ENCODE measurements at places on chromosomes 5 and 9.

- no peak for DNase-seq
Observed at GRCh38 chr5:126348855-126349635, 74.2 kb upstream of the GRAMD2B start.

DNA sequence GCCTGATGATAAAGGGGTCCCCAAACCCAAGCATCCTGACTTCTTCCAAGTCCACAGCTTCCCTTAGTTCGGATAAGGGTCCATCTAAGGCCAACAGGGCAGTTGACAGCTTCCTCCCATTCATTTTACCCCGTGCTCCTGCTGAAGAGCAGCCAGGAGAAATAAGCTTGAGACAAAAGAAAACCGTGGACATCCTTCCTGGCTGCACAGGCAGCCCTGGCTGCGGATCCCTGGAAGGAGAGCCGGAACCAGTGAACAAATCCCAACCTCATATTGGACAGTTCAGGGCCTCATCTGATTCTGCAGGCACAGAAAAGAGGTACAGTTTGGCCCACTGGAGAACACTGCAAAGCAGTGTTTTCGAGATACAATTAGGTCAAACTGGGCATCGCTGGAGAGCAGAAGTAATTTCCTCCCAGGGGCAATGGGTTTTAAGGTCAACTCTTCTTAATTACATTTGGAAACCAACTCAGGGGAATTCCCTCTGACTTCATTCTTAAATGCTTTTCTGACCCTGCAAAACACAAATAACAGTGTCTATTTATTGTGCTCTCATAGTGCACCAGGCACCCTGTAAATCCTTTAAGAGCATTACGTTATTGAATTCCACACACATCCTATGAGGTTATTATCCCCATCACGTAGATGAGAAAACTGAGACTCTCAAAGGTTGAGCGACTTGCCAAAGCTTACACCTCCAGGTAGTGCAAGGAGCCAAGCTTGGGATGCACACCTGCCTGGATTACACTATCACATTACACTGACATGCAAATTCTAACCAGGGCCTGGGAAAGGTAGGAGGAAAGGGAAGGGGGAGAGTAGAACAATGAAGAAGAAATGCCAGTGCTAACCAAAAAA, 21.2 kb downstream of the ADAM19 start:
- no peak for DNase-seq

GRCh38 chr5:16755641-16756040, 138.8 kb upstream of the RETREG1 start:
- no peak for DNase-seq

DNA sequence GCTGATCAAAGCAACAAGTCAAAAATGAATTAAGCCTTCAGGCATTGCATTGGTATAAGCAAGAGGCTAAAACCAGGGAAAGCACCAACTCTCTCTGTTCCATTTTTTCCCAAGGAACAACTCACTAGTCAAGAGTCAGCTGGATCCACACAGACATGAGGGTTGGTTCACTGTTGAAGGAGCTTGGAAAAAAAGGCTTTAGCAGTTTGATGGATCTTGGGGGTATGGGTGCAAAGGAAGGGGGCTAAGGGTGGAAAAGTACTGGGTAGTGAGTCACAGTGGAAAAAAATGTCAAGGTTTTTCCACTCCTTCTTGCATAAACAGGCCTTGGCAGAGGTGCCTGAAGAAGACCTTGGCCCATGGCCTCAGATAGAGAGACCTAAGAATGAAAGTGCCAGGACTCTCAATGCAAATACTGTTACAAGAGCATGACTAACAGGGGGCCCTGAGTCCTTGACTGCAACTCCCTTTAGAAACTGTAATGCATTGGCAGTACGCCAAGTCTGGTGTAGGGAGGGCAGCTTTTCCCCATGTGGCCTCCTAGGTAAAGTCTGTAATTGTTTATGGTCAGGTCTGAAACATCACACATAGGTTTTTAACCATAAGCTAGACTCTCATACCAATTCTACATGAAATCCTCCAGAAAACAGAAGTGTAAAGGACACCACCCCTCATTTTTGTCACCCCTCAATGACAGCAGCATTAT, 23.7 kb downstream of the ACTL7A start:
- peak; percentile 46 for DNase-seq

DNA sequence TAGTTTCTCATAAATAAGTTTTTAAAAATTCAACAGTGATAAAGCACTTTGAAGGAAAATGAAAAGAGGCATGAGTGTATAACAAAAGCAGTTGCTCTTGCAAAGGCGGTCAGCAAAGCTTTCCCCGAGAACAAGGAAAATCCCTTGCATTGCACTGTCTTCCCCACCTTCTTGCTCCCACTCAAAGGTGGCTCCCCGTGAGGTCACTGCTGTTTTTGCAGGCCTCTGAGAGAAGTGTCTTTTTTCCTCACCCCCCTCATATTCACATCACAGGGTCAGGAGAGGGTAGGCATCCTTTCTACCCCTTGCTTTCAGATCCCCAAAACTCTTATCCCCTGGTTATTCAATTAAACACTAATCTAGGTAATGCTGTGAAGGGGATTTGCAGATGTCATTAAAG, 15.2 kb upstream of the SLC36A1 start:
- DNase-seq, result no peak

DNA sequence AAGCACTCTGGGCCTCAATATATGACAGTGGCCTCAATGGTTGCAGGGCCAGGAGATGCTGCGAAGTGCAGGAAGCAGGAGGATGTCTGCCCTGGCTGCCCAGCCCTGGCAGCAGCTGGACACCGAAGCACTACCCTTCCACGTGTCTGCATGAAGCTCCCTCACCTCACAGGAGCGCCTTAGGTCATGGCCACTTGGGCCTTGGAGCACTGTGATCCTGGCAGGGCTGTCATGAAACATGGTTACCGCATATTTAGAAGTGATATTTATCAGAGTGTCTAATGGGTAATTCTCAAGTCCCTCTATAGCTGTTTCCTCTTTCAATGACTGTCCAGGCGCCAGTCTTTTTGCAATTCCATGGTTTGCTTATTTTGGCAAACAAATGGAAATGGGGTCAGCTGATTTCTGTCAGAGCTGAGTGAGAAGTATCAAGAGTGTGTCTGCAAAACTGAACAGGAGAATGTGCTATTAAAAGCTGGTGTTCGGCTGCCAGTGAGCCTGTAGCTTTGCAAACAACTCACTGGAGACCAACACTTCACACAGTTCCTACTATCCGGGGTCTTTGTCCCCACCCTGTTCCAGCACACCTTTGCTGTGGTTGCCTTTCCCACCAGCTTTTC, 285.9 kb downstream of the KIF4B start:
- DNase-seq, result no peak

GRCh38 chr9:137149942-137150616, 11.1 kb downstream of the GRIN1 start:
- DNase-seq, result no peak

- DNase-seq, result no peak
Observed at GRCh38 chr9:76654575-76654974, 109.7 kb upstream of the PCA3 start.

- no peak for DNase-seq
Observed at GRCh38 chr5:133130387-133131118, 78.7 kb downstream of the HSPA4 start.

DNA sequence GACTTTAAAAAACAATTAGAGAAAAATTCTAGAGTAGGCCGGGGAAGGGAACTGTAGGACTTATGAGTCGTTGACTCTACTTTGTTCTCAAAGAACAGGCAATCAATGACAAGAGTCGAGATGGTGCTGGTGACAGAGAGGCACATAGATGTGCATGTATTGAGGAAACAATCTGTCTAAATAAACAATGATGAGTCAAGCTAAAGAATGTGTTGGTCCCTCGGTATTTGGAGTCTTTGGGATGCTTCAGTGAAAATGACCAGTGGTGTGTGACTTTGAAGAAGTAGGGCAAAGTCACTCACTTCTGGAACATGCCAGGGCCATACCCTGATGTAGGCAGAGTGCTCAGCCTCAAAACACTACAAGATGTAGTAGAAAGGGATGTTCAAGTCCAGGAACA, 288.1 kb upstream of the PANK3 start:
- no peak for DNase-seq

GRCh38 chr5:32388432-32389129, 56.0 kb downstream of the ZFR start:
- no peak for DNase-seq

- no peak for DNase-seq
Observed at GRCh38 chr9:69822116-69822750, 1.6 kb downstream of the CFAP95 start.

DNA sequence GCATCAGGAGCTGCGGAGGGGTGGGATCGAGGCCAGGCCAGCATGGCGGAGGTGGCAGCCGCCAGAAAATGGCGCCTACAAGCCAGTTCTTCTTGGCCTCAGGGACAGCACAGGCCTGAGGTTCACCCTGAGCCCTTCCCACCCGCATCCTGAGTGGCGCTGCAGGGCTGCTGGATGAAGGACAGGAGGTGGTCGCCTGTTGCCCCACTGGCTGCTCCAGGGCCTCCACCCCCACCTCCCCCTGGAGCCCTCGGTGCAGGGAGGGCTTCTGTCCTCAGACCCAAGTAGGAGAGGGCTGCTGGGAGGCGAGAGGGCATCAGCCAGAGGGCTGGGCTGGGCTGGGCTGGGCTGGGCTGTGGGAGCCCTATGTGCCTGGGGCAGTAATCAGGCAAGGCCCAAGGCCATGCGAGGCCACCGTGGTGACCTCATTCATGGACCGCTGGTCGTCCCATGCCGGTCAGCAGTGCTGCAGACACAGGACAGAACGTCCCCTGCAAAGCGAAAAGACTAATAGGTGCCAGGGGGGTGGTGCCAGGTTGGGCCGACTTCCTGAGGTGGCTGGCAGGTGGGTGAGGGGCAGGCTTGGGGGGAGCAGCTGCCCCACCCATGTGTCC, 13.8 kb downstream of the GPSM1 start:
- DNase-seq, result no peak

DNA sequence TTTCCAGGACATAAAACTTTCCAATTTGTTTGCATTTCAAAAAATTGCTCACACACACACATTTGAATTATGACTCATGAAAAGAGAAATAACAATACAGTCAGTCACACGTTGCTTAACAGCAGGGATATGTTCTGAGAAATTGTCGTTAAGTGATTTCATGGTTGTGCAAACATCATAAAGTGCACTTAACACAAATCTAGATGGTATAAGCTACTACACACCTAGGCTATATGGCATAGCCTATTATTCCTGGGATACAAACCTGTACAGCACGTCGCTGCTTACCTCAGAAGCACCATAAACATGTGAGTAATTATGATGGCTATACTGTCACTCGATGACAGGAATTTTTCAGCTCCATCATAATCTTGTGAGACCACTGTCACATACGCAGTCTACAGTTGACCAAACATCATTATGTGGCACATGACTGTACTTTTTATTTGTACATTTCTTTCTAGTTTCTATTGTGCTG, 378.2 kb downstream of the ACTL7B start:
- no peak for DNase-seq

- DNase-seq, result no peak
Observed at GRCh38 chr5:128766406-128766805, 198.9 kb upstream of the SLC27A6 start.

DNA sequence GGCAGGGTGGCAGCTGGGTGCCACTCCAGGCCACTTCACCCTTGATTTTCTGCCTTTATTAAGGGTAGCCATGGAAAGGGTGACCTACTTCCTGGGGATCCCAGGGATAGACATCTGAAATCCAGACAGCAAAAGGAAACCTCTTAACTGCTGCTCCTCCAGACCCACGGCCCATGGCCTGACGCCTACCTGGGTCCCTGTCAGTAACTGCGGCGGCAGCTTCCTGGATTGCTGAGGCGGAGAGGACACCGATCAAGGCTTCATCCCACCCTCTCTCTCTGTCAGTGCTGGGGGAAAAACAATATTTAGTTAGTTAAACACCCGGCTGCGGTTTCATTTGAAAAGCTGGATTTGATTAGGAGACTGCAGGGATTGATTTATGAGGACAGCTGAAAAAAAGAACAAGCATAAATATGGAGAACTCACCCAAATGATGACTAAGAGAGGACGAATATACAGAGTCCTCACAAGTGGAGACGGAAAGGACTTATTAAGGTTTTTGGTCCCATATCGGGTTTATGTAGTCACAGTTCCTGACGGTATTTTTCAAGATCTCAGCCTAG, 158.7 kb upstream of the KLF4 start:
- DNase-seq, result no peak

- no peak for DNase-seq
Observed at GRCh38 chr5:76256116-76256889, 146.8 kb upstream of the IQGAP2 start.

DNA sequence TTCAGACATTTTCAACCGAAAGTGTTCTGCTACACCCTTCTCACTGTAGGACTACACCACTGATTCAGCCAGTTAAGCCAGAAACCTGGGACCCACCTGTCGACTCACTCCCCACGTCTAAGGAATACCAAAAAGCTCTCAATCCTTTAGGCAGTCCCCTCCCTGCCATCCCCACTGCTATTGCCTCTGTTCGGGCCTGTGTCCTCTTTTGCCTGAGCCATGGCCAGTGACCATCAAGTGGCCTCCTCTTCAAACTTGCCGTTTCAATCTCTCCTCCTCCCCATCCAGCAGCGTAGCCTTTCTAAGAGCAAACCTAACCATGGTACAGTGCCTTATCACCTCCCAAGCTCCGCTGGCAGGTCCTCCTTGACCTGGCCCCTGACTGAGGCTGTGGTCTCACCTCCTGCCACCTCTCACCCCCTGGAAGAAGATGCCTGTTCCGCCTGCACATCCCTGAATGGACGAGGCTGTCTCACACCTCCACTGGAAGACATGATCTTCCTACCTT, 64.1 kb downstream of the GALNT12 start:
- no peak for DNase-seq

GRCh38 chr5:103582364-103582763, 19.8 kb upstream of the NUDT12 start:
- no peak for DNase-seq

GRCh38 chr5:156815988-156816599, 34.0 kb upstream of the PPP1R2B start:
- peak; percentile 5 for DNase-seq

GRCh38 chr5:110085826-110086225, 396.1 kb downstream of the MAN2A1 start:
- DNase-seq, result no peak

DNA sequence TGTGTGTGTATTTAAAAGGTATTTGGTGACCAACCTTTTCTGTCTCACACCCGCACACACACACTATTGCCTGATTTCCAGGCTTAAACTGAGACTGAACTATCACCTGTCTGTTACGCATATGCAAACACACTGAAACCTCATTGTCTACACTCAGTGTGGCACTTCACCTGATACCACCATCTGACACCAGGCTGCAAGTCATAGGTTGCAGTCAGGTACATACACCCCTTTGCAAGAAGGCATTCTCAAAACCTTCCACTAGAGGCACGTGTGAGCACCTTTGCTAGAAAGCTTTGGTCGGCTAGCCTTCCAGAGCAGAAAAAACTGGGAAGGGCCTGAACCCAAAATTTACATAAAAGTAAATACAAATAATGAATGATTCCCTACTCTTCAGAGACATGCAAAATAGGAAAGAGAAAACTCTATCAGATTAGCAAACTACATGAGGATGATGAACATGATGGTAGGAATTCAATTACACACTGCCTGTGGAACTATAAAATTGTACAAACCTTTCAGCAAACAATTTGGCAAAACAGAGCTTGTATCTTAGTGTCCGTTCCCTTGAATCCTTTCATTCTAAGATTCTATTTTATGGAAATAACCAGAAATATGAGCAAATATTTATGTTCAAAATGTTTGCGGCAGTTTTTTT, 5.9 kb upstream of the FOXD1 start:
- no peak for DNase-seq
